Stimulated activated CD4-positive, alpha-beta T cell treated with anti-CD3 and anti-CD28 coated beads, TNF-alpha, amount 100 ng/mL, for 4 hours (primary cell): ENCODE measurements at places on chromosomes 4 and X.
A peak's percentile ranks its signal among the peaks of the same experiment; 100 is the strongest.

DNA sequence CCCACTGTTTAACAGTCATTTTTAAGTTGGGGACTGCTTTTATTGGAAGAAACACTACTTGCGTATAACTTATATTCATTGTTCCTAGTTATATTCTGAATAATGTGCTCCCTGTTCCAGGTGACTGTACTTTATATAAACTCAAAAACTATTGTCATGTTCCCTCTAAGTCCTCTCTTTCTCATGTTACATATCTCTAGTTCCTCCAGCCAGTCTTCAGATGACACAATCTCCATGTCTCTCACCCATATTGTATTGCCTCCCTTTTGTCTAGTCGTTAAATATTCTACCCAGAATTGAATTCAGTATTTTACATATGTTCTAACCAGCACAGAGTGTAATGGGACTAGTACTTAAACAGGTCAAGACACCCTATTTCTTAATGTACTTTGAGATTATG, 5.3 kb downstream of the VAMP7 start:
- no peak for DNase-seq

- DNase-seq = no peak
Observed at GRCh38 chr4:102780476-102781144, 19.8 kb upstream of the MANBA start.

- no peak for DNase-seq
Observed at GRCh38 chr4:3107271-3107670, 32.8 kb downstream of the HTT start.

- no peak for DNase-seq
Observed at GRCh38 chr4:176540814-176541213, 221.0 kb downstream of the SPCS3 start.

DNA sequence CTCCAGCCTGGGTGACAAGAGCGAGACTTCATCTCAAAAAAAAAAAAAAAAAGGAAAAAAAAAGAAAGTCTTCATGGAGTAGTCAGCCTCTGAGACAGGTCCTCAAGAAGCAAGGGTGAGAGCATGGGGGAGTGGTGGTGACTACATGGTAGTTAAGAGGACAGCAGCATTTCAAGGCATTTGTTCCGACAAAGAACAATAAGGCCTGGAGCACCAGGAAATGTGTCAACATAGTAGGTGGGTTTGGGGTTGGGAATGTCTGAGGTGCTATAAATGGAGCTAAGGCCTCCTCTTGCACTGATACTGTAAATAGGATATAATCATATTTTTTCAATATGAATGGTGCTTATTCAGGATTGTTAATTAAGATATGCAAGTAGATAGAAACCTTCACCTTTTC, 34.4 kb downstream of the GPR82 start:
- DNase-seq = no peak

- DNase-seq = no peak
Observed at GRCh38 chrX:136889269-136889668, 8.7 kb upstream of the RBMX start.

- DNase-seq = no peak
Observed at GRCh38 chr4:71261633-71262121, 77.1 kb upstream of the SLC4A4 start.

- DNase-seq = no peak
Observed at GRCh38 chrX:85303544-85303943, 59.8 kb downstream of the ZNF711 start.

DNA sequence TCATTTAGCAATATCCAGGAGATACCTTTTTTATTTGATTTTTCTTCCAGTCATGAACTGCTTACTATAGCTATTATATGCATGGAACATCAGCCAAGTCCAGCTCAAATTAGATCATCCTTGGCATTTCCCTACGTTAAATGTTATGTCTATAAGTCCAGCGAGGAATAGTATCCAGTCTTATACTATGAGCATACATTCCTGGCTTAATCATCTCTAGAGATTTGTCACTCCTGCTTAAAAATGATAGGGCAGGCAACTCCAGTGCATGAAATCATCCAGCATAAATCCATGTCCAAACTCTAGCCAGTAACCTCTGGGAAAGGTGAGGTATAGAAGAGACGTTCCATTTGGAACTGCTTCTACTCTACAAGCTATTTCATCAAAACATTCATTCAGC, 126.7 kb upstream of the VCX2 start:
- no peak for DNase-seq

DNA sequence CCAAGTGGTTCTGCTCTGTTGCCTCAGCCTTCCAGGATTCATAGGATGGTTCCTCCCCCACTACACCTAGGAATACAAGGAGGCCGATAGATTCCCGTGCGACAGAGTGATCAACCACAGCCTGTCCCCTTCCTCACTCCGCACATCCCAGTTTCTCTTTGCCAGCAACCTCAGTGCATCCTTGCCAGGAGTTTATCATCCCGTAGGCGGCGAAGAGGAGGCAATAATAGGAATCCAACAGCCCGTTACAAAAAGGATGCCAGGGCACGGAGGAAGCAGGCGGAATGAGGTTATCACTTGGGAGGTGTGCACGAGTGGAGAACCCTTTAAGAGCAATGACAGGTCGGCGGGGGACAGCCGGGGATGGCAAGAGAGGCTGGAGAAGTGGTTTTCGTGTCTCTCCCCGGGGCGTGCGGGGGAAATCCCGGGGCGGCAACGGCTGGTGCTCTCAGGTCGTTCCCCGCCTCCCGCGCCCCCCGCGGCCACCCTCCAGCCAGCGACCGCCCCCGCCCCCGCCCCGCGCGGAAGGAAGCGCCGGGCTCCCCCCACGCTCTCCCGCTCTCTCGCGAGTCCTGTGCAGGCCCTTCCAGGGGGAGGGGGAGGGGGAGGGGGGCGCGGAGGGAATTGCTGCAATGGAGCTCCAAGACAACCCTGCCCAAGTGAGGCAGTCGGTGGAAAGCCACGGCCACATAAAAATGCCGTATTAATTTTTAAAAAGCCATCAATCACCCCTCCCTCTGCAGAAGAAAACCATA, 1.6 kb downstream of the PPP3CA start:
- peak; percentile 9 for DNase-seq

DNA sequence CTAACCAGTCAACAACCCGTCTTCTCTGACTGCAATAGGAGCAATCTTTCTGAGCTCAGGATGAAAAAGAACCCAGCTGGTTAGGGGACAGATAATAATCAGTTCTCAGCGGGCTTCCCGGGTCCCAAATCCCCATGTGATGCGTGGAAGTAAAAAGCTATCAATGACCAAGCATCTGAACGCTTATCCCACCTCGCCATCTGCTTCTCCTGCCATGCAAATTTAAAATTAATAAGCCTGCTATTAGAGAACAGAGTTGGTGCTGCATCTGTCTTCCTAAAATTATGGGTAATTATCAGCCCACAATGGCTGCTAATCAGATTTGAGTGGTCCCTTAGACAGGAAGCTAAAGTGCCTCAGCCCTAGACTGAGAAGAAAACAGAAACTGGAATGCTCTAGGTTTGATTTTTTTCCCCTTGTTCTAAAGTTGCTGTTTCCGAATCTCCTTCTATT, 37.5 kb downstream of the AFAP1 start:
- no peak for DNase-seq

- DNase-seq = no peak
Observed at GRCh38 chr4:23084559-23085248, 392.0 kb downstream of the GBA3 start.

GRCh38 chr4:76886848-76887441, 11.0 kb downstream of the SOWAHB start:
- DNase-seq = no peak

GRCh38 chr4:42391981-42392380, 5.3 kb upstream of the SHISA3 start:
- no peak for DNase-seq

DNA sequence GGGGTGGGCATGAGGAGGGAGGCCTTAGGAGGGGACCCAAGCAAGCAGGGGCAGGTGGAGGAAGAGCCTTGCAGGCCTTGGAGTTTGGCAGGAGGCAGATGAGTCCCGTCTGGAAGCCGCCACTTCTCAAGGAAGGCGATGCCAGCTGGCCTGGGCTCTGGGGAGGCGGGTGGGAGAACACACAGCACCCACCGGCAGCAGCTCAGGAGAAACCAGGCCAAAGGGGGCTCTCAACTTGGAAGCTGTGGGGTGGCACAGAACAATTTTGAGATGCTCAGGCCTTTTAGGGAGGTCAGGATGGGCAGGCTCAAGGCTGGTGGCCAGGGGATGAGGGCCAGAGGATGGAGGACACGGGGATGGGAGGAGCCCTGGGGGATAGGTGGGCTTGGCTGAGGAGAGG, 11.6 kb upstream of the DUSP9 start:
- DNase-seq = no peak

DNA sequence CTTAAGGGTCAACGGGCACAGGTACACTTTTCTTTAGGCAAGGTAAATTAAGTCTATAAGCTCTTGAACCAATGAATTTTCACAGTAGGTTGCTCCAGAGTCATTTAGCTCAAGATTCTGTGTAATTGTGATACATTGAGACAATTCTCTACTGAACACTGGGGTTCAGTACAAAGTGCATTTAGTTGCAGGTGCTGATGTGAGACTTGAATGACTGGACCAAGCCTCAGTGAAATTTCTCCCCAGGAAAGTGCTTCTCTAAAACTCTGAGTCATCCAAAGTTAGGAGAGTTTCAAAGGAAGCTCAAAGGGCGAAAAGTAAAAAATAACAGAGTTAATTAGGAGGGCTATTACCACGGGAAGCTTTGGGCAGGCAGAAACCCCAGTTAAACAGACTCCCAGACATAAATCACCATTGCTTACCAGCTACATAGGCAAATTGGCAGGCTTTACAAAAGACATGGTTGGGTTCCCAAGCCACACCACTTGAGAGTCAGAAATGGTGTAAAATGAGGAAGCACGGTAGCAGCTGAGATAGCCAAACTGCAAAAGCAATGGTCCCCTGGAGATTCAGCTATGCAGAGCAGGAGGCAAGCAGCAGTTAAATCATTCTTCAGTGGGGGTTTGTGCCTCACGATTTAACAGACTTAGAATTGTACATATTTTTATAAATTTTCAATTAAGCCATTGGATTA, 202.6 kb downstream of the PCDH19 start:
- no peak for DNase-seq

GRCh38 chr4:89056953-89057398, at the start of gene FAM13A:
TSS of gene FAM13A (minus strand) at chr4:89057185. CDS start at chr4:89056964, 221 bp downstream.
- DNase-seq = no peak

DNA sequence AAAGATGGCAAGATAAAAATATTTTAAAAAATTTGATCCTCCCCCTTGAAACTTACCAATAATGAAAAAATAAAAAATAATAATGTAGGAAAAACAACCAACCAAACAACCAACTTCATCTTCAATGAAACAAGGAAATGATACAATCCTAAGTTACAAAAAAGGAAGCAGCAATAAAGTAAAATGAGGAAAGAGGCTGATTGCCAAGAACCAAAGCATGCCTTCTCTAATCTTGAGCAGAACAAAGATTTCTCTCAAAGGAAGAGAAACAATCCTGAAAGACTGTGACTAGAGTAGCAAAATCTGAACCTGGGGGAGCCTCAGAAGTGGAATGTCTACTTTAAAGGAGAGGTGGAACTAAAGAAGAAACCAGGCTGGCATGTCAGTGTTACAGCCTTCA, 10.9 kb upstream of the WDFY3 start:
- DNase-seq = no peak

- DNase-seq = no peak
Observed at GRCh38 chrX:66039944-66040343, at the start of gene VSIG4. TSS of gene VSIG4 (minus strand) at chrX:66040080. CDS start at chrX:66039998, 82 bp downstream.

DNA sequence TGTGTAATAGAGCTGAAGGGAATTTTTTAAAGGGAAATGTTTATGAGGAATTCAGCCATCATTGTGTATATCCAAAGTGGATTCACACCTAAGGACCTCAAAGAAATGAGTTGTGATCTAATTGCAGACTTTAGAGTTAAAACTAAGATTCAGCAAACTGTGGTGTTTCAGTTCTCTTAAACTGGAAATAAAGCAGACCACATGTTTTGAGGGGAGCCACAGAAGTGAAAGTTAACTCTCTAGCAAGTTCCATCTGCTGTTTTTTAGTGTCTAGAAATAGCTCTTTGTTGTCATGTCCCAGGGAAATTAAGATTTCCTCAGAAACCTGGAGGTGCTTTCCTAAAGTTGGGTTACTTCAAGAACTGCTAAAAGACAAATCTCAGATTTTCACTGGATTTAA, 97.3 kb upstream of the DDX3X start:
- no peak for DNase-seq

DNA sequence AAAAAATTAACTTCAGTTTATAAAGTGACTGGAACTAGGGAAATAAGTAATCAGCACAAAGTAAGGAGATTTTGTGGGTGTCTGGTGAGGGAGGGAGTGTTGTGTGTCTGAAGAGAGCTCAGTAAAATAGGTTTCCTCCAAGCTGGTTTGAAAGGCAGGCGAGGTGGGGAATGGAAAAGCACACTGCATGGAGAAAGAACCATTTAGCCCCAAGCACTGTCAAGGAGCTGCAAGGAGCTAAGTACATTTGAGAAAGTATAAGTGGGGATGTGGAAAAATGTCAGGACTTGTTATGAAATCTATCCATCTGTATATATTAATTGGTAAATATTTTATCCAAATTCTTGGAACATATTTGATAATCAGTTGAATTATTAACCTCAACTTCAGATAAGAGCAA, 956 bp downstream of the C4orf51 start:
- DNase-seq = no peak

GRCh38 chr4:47933840-47934239, 19.5 kb upstream of the NFXL1 start:
- no peak for DNase-seq

DNA sequence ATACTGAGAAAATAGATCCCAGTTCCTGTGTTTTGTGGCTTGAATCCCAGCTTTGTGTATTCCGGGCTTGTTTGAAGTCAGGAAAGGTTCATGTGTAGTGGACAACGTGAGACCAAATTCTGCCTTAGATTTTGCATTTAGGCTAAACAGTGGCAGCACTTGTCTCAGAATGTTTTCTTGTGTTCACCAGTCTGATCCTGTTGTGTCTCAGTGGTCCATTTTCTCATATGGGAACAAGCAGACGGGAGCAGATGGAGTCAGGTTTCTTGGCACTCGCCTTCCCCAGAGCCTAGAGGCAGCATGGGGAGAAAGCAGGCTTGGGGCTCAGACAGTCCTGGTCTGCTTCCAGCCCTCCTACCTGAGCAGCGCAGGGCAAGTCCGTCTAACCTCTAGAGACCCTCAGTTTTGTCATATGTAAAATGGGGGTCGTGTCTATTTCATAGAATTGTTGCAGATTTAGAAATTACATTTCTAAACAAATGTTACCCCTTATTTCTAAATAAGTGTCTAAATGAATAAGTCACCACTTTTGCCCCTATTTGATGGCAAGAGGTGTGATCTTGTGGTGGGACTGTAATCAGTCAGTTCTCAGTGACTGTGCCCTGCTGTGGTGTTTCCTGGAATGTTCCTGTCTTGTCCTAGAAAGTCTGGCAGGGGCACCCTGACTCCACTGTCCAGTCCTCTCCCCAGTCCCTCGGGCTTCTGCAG, 28.3 kb upstream of the MSANTD1 start:
- no peak for DNase-seq

DNA sequence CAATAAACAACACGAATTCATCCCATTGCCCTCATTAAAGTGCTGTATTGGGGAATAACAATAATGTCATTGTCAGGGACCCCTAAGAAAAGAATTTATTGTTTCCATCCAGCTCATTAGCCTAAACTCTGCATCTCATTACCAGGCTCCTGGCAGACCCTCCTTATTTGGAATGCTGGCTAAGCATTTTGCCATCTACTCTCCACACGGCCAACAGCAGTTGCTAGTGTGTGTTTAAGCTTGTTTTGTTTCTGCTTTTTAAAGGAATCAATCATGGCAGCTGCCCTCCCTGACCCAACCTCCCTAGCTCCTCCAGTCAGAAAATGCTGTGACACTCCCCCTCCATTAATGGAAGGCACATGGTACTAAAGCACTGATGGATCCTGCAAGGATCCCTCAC, 43.5 kb downstream of the GATB start:
- no peak for DNase-seq

GRCh38 chr4:175560604-175561003, 251.5 kb downstream of the GPM6A start:
- DNase-seq = no peak
